ENCODE measurements at places on chromosomes 12 and 14. TPM values are rescaled to one million over a fixed set of nuclear protein-coding genes. Genes with fewer than 3 reads are reported as not detected.
A peak's percentile ranks its signal among the peaks of the same experiment; 100 is the strongest.

GRCh38 chr12:91866566-91866965 is 279.1 kb downstream of the BTG1 start:
- no peaks in the 10 kb centered on the region for H3K4me1 ChIP-seq
- H3K27me3 ChIP-seq: no peaks in the 10 kb centered on the region

NEDD1 gene
- 15.9 TPM for total RNA-seq

DNA sequence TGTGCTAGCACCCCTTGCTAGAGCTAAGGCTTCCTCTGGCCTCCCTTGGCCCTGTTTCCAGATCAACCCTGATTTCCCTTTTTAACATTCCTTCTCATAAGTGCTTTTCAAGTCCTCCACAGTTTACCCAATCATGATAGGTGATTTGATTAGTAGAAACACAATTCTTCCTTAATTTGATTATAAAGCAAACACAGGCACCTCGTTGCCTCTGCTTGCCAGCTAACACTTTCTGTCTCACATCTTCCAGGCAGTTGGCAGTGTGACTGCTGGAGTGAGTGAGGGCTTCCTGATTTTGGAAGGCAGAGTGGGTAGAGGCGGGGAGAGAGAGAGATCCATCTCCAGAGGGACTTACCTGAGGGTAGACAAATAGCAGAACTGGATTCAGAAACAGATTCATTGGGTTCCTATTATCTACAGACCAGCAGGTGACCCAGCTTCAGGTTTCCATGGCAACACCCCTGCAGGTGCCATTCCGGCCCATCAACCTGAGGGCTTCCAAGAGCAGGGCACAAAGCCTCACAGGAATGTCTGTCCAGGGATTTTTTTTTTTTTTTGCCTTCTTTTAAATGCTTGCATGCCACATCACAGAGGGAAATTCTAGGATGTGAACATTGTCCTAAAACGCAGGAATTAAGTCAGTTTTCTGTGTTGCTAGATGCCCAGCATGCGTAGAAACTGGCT is 77.7 kb downstream of the PLXNC1 start:
- no peaks in the 10 kb centered on the region for H3K36me3 ChIP-seq
- H3K4me3 ChIP-seq: no peak overlapping the region
- H3K27me3 ChIP-seq: no peaks in the 10 kb centered on the region
- no peak overlapping the region for H3K27ac ChIP-seq

GRCh38 chr12:84034871-84035270 is 877.7 kb downstream of the SLC6A15 start:
- no peaks in the 10 kb centered on the region for H3K4me1 ChIP-seq
- no peak overlapping the region for H3K27ac ChIP-seq
- no peak overlapping the region for H3K4me3 ChIP-seq
- no peak for DNase-seq

DNA sequence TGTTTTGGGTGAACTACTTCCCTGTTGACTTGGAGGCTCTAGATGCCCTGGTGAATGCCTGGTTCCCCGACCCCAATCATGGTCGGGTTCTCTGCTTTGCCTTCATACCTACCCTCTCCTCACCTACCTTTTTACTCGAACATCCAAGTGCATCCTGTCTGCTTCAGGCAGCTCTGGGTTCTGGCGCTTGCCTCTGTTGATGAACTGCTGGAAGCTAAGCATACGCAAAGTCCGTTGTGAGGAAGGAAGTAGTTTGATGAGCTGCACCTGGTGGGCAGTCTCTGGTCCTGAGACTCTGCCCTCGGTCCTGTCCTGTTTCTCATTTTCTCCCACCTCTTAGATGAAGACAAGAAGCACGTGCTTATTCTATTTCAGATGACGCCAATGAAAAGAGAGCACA is 13.6 kb downstream of the KCNH3 start:
- H3K36me3 ChIP-seq: no peaks in the 10 kb centered on the region
- no peak overlapping the region for H3K27ac ChIP-seq
- no peak overlapping the region for H3K4me3 ChIP-seq

LRRC43 gene
- total RNA-seq: 0.50 TPM

DNA sequence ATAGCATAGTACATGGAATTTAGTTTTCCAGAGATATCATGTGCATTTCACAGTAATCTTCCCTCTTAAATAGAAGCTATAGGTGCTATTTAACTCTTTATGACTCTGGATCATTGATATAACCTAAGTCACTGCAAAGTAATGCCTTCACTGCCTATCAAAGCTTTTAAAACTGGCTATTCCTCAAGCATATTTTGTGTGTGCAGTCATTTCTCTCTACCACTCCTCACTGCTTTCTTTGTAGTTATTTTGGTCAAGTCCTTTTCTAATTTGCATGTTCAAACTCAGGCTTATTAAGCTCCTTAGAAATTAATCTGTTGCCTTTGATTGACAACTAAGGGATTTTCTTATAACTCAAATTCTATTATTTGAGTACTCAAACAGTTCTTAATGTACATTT is 79.4 kb upstream of the PLEKHG7 start:
- no peaks in the 10 kb centered on the region for H3K4me1 ChIP-seq
- no peak for DNase-seq
- H3K27me3 ChIP-seq: no peaks in the 10 kb centered on the region
- H3K4me3 ChIP-seq: no peak overlapping the region
- no peaks in the 10 kb centered on the region for H3K36me3 ChIP-seq
- no peak overlapping the region for H3K27ac ChIP-seq

GRCh38 chr12:98823012-98823411 is 177.9 kb downstream of the APAF1 start:
- H3K36me3 ChIP-seq: no peaks in the 10 kb centered on the region
- H3K27ac ChIP-seq: peak overlapping the region; percentile 7
- H3K27me3 ChIP-seq: no peaks in the 10 kb centered on the region
- no peak overlapping the region for H3K4me3 ChIP-seq
- peaks cover 4% of the 10 kb centered on the region for H3K4me1 ChIP-seq

- H3K4me3 ChIP-seq: no peak overlapping the region
- H3K27me3 ChIP-seq: no peaks in the 10 kb centered on the region
- no peaks in the 10 kb centered on the region for H3K36me3 ChIP-seq
- peaks cover 3% of the 10 kb centered on the region for H3K4me1 ChIP-seq
These were observed 131.1 kb downstream of the CALM1 start for GRCh38 chr14:90527978-90528377.

DNA sequence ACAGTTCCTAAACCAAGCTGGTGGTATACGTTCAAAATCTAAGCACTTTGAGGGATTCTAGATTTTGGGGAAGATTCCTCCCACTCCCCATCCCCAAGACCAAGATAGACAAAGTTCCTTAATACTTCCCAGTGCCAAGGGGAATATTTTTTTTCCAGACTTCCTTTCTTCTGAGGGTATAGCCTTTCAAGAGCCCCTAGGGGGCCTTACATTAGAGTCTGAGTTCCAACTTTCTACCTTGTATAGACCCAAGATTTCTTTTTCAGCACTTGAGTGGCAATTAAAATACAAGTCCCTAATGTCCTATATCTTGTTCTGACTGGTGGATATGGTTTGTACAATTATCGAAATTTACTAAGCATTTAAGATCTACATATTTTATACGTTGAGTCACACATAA is 28.7 kb upstream of the SOS2 start:
- no peaks in the 10 kb centered on the region for H3K4me1 ChIP-seq
- no peaks in the 10 kb centered on the region for H3K36me3 ChIP-seq
- H3K27ac ChIP-seq: no peak overlapping the region
- no peak for DNase-seq
- H3K4me3 ChIP-seq: no peak overlapping the region
- no peaks in the 10 kb centered on the region for H3K27me3 ChIP-seq

- DNase-seq: no peak
- no peaks in the 10 kb centered on the region for H3K4me1 ChIP-seq
These were observed 17.7 kb upstream of the NRXN3 start for GRCh38 chr14:78152201-78153063.

GRCh38 chr14:92589213-92589852 is 75.8 kb downstream of the RIN3 start:
- no peak overlapping the region for H3K27ac ChIP-seq
- no peaks in the 10 kb centered on the region for H3K27me3 ChIP-seq
- no peak for DNase-seq
- no peaks in the 10 kb centered on the region for H3K36me3 ChIP-seq
- H3K4me3 ChIP-seq: no peak overlapping the region

ZDHHC22 gene
- not detected for total RNA-seq

DNA sequence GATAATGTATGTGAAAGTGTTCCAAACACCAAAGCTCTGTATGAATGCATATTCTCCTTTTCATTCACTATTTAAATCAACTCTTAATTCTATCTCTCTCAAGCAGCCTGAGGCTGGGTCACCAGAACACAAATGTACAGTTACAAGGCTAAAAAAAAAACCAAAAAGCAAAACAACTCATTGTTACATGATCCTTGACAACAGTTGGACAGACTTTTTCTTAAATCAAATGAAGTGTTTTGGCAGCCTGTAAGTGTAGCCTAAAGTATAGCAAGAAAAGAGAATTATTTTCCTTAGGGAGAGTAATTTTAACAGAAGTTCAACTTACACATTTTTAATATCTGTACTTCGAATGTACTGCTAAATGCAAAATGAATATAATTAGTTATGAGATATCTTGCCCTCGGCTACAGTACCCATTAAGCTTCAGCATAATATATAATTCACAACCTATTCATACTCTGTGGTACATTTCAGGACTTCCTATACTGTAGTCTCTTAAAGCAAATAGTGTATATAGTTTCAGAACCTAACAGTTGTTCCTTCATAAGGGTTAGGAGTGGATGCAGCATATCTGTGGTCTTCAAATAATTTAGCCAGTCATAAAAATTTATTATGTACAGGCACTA is 214.0 kb upstream of the BTG1 start:
- H3K27me3 ChIP-seq: no peaks in the 10 kb centered on the region
- H3K4me3 ChIP-seq: no peak overlapping the region
- H3K27ac ChIP-seq: no peak overlapping the region
- no peaks in the 10 kb centered on the region for H3K36me3 ChIP-seq

- no peak overlapping the region for H3K4me3 ChIP-seq
These were observed 58.9 kb upstream of the ANKS1B start for GRCh38 chr12:100043631-100044030.

Data from ovary (tissue), 10 donors.